Esophagus mucosa (tissue), 1 donor: ENCODE measurements at places on chromosomes 3 and 15. TPM values are rescaled to one million over a fixed set of nuclear protein-coding genes. Genes with fewer than 3 reads are reported as not detected.

DNA sequence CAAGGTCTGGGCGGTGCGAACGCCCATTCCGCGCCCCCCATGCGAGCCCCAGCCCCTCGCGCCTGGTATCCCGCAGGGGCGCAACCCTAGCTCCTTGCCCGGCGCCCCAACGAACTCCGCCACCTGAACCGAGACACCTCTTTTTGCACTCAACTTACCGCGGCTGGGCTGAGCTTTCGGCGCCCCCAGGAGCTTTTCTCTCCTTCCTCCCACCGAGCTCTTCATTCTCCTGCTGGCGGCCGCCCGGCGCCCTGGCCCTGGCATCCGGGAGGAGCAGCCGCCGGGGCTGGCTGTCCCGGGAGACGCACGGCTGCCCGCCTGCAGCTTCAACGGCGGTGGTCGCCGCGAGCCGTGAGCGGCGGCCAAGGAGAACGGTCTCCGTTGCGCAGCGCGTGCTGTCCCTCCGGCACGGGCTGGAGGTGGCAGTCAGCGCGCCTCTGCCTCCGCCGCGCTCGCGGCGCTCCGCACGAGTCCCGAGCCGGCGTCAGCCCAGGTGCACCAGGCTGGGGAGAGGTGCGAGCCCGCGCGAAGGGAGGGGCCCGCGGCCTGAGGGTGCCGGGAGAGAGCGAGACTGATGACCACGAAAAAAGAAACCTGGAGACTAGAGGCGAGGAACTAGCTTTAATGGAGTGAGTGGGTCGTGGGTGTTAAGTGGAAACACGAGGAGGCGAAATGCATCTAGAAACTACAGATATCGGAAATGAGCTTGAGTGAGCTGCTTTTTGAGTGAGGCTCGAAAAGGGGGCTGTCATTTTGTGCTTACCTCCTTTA, 621.5 kb upstream of the ZNF385D start:
- ATAC-seq = no peak

GRCh38 chr3:118761291-118761606, 273.4 kb downstream of the IGSF11 start:
- ATAC-seq = no peak

DNA sequence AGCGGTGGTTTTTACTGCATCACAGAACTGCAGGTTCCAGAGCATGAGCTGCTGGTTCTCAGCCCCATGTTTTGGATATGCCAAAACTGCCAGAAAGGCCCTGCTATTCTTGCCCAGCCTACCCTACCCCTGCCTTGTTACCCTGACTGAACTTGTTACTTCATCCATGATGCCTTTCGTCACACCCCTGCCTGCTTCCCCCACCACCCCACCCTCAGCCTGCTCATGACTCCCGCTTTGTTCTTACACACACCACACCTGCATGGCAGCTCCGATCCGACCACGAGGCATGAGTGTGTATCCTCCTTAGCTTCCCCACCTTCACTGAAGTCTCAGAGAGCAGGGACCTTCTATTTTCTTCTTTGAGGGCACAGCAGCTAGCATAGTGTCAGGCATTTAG, 5.1 kb upstream of the TM4SF1 start:
- peak; percentile 19 for ATAC-seq

- peak; percentile 40 for ATAC-seq
Observed at GRCh38 chr3:14803101-14803980, 15.4 kb upstream of the FGD5 start.

The KLHL18 gene
- 24.2 TPM for total RNA-seq

- no peak for ATAC-seq
Observed at GRCh38 chr3:183587336-183587735, 31.8 kb upstream of the KLHL6 start.

GRCh38 chr3:136632625-136633081, 119.5 kb downstream of the STAG1 start:
- ATAC-seq = no peak

DNA sequence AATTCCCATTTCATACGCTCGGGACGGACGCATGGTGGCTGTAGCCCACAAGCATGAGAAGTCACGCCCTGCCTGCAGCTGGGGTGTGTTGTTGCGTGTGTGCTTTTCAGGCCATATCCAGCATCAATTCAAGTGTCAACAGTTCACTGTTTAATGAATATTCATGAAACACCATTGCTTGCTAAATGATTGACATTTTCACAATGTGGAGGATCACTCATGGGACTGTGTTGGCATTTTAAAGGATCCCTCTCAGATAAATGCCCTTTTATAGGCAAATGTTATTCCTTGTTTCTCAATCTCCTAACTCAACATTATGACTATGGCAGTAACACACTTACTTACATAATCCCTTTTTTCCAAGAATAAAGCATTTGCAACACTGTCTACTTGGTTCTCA, 511.3 kb downstream of the GABRG3 start:
- ATAC-seq = no peak

GRCh38 chr3:56012721-56013120, 455.5 kb downstream of the ERC2 start:
- no peak for ATAC-seq

- no peak for ATAC-seq
Observed at GRCh38 chr3:138371070-138371965, 22.9 kb downstream of the MRAS start.

The CHL1 gene
- 10.0 TPM for total RNA-seq

- ATAC-seq = peak; percentile 45
Observed at GRCh38 chr3:139388821-139389551, 461 bp downstream of the COPB2 start.

- no peak for ATAC-seq
Observed at GRCh38 chr15:99962006-99962561, 228.8 kb upstream of the LYSMD4 start.

DNA sequence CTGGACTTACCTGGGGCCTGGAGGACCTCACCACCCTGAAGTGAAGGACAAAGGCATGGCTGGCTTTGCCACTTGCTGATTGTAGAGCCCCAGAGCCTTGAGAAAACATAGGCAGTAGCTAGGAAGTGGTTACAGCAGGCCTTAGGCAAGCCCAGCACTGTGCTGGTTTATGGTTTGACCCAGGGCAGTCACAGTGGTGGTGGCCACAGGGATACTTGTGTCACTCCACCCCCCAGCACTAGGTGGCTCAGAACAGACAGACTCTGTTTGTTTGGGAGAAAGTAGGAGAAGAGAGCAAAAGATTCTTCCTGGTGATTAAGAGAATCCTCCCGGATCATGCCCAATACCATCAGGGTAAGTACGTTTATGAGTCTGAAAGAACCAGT, 13.2 kb upstream of the COL8A1 start:
- no peak for ATAC-seq

DNA sequence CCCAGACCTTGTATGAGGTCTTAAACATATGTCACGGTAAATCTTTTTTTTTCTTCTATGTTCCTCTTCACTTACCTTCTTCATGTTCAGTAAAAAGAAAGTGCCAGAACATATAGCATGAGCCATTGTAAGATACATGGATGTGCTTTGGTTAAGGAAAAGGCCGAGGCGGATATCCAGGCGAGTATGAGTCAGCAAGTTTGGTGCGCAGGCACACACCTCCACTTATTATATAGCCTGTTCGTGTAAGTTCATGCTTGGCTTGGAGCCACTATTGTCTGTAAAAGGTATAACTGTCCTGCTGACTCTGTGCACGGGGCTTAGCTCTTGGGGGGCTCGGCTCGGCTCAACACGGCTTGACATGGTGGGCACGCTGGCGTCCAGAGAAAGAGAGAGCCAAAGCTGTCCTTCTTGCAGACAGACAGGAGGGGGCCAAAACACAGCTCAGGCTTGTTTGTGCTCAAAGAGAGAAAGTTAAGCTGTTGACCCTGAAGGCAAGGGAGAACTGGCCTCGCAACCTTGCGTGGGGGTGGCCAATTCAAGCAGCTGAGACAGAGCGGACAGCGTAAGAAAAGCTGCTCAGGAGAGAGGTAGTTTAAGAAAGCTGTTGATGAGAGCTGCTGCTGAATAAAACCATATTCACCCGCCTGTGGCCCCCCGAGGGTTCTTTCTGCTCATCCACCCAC, 251.2 kb downstream of the SLC9A9 start:
- ATAC-seq = peak; percentile 66

The LSAMP gene
- 0.28 TPM for total RNA-seq

The GP9 gene
- total RNA-seq = not detected

GRCh38 chr15:47736143-47736786, 19.0 kb downstream of the SEMA6D start:
- no peak for ATAC-seq

The PIERCE2 gene
- not detected for total RNA-seq

GRCh38 chr15:92901995-92902394, 1.9 kb downstream of the CHD2 start:
- no peak for ATAC-seq

DNA sequence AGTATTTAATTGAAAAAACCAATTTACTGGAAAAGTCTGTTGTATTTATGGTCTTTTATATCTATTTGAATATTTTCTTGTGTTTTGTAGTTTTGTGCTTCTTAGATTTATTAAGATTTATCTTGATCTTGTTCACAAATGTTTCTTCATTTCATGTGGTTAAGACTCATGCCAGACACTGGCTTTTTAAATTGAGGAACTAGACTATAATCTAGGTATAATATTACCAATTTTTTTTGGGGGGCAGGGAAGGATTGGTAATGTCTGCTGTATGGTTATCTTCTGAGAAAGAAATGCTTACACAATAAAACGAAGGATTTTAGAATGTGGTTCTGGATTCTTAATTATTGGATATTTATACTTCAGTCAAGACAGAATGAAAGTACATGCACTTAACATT, 24.9 kb downstream of the AP4E1 start:
- ATAC-seq = no peak

GRCh38 chr3:19432669-19433068, 284.4 kb downstream of the KCNH8 start:
- ATAC-seq = no peak

- ATAC-seq = no peak
Observed at GRCh38 chr3:78322780-78323179, 1282.9 kb downstream of the ROBO2 start.

The PDCD7 gene
- 18.6 TPM for total RNA-seq

DNA sequence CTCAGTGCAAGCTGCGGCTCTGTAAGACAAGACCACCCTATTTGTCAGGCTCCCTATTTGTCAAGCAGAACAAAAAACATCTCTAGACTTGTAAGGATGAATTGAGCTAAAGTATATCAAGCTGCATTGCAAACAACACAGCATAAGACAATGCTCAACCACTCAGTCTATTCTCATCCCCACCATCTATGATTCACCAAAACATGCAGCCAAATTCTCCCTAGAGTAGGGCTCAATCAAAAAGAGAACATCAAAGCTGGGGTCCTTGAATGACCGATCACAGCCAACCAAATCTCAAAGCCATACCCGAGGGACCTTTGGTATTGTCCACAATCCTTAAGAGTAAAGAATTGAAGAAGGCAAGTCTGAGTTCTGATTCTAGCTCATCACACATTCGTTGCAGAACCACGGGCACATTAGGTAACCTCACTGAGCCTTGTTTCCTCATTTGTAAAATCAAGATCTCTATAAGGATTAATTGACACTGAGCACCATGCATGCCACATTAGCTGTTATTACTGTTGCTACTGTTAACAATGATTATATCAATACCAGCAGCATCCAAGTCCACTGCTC, 31.2 kb downstream of the RFTN1 start:
- no peak for ATAC-seq

GRCh38 chr3:189331002-189331418, 159.2 kb downstream of the TPRG1 start:
- ATAC-seq = no peak

The BCHE gene
- total RNA-seq = 0.28 TPM

The SLC12A1 gene
- total RNA-seq = not detected

- no peak for ATAC-seq
Observed at GRCh38 chr15:89122505-89123180, 34.4 kb downstream of the ABHD2 start.

The COL6A5 gene
- total RNA-seq = 0.16 TPM

DNA sequence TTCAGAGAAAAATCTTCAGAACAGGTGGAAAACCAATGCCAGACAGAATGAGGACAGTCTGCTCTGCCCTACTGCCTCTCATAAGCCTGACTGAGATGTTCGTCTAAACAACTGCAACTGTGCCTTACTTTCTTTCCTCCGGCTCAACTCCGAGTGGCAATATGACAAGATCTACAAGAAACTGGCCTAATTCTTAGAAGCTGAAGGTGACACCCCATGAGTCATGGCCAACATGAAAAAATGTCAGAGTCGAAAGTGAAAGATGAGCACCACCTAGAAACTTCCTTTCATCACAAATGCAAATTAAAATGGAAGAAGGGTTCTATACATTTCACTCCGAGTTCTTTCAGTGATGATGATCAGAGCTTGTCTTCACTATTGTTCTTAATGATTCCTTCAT, 12.9 kb downstream of the PCYT1A start:
- ATAC-seq = peak; percentile 53

- no peak for ATAC-seq
Observed at GRCh38 chr15:101078669-101079323, 159.6 kb downstream of the LRRK1 start.

The EIF4E3 gene
- total RNA-seq = 15.7 TPM

DNA sequence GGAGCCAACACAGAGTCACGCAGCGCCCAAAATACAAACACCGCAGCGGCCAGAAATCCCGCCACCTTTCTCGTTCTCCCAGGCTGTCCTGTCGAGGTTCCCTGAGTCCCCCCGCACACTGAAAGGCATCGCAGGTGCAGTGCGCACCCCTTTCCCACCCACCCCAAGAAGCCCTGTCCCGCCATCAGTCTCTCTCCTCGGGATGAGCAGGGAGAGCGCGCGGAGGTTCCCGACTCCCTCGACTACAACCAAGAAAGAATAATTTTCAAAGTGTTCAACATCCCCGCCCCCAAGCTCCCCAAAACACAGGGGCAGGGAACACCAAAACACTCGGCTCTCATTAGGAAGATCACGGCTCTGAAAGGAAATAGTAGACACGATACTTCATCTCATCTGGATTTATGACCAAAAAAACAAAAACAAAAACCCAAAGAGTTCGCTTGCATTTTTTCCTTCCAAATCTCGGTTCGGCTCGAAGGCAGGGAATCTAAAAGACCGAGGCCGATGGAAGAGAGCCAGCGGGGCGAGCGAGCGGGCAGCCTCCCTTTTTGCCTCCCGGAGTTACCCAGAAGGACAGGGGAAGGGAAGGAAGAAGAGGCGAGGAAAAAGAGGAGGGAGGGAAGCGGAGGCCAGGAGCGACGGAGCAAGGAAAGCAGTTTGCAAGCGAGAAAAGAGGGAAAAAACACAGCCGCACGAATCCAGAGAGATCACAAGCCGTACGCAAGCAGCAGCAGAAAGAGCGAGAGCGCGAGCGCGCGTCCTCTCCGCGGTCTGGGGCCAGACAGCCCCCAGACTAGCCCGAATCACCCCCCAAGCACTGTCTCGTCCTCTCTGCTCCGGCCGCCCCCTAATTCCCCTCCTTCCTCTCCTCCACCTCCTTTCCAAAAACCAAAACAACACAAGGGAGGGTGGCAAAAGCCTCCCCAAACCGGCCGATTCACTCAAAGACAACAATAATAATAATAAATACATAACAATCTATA, 808 bp downstream of the BCL6 start:
- peak; percentile 9 for ATAC-seq

GRCh38 chr15:93056836-93057235, 32.2 kb downstream of the RGMA start:
- no peak for ATAC-seq

DNA sequence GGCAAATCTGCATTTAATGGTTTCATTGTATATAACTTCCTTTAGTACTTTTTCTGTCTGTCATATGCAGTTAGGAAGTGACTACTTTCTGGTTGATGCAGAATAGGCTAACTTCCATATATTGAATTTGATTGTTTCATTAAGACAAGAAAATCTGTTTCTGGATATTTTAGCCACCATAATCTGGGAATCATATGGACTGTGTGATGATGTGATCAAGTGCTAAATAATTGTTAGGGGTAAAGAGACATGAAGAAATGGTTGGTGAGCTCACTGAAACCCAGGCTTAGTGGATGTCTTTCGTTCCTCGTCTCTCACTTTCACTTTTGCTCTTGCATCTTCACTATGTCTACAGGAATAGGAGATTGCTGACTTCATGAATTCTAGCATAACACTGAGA, 3.5 kb upstream of the MNS1 start:
- ATAC-seq = no peak

- ATAC-seq = no peak
Observed at GRCh38 chr3:44252332-44252959, 10.8 kb downstream of the TOPAZ1 start.
